ENCODE measurements at places on chromosomes 5 and 9.

GRCh38 chr5:29811914-29812679 lies 1381.4 kb upstream of the CDH6 start:
- DNase-seq: no peak

DNA sequence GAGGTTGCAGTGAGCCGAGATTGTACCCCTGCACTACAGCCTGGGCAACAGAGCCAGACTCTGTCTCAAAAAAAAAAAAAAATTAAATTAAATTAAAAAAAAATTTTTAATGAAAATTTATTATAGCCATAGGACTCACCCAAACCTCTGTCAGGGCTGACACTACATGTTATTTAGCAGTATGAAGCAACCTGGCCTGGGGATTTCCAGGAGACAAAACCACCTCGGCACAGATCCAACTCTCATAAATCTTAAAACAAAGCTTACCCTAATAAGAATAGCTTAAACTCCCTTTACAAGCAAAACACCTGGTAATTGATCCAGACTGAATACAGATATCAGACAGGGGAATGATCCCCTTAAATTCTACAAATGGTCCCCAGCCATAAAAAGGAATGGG lies 38.4 kb downstream of the PPP1R2B start:
- DNase-seq: no peak

- DNase-seq: no peak
Observed at GRCh38 chr5:55218967-55219366, 8.1 kb downstream of the MCIDAS start.

- no peak for DNase-seq
Observed at GRCh38 chr5:16732356-16732755, 115.6 kb upstream of the RETREG1 start.
